ENCODE measurements at places on chromosomes 6 and 20.

- DNase-seq = no peak
Measured at GRCh38 chr6:153096792-153097191, 34.3 kb downstream of the RGS17 start.

GRCh38 chr6:10641528-10641927, 52.9 kb downstream of the C6orf52 start:
- no peak for DNase-seq

DNA sequence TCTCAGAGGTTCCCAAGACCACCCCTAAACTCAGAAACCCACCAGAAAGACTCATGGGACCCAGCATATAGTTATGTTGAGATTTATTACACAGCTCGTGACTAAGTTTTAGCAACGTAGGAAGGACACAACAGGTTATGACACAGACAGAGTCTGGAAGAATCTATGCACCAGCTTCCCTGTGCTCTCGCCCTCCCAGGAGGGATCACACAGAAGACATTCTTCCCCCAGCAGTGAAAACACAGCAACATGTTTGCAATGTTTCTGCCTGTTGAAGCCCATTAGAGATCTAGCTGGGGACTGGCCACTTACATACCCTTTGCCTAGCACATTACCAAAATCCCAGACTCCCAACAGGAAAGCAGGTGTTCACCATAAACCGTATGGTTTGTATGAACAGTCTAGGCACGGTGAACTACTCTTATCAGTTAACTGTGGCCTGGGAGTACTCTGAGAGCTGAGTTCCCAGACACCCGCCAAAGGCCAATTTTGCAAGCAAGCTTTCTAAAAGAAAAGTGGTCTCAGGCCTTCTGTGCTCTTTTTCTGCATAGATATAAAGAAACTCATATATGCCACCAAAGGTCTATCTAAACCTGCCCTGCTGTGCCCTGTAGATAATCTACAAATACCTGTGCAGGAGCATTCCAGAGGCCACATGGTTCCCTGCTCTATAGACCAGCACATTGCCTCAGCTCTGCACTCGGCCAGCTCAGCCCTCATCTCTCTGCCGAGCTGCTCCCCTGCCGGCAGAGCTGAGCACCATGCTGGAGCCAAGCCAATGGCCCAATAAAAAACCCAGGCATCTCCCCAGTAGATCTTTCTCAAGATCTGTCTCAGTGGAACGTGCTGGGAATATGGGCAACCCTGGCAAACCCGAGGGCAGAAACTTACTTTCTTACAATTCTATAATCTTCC, 69.6 kb upstream of the SMIM28 start:
- peak; percentile 53 for DNase-seq

DNA sequence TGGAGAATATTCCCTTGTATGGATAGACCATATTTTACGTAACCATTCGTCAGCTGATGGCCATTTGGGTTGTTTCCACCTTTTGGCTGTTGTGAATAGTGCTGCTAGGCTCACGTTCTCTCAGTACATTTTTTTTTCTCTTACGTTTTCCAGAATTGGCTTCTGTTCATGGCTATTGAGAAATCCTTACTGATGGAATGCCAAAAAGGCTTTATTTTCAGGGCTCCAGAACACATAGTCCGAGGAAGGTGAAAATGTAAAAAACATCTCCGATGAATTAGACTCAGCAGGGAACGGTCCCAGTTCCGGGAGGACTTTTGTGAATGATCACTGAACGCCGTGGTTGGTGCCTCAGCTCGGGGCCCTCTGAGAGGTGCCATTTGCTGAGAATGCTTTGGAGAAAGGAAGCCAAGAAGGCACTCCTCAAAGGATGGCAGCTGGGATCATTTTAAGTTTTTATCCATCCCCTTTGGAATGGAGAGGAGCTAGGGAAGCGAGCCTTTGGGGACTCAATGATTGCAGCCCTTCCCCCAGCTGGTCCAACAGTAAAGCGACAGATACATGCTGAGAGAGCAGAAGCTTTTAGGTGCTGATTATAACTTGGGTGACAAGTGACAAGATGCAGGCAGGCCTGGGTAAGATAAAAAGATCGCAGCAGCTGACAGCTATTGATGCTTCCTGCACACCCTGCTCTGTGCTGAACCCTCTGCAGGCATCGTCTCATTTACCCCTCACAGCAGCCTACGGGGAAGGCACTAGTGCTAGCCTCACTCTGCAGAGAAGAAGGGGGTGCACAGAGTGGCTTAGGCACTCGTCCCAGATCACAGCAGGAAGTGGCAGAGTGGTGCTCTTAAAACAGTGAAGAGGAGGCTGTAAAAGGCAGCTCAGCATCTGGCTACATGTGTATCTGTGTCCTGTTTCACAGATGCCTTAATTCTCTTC, 133.4 kb upstream of the KCNG1 start:
- DNase-seq = no peak

- DNase-seq = no peak
Measured at GRCh38 chr6:103983860-103984259, 875.9 kb downstream of the HACE1 start.

GRCh38 chr6:42564506-42564825, 637 bp downstream of the UBR2 start:
- DNase-seq = no peak

DNA sequence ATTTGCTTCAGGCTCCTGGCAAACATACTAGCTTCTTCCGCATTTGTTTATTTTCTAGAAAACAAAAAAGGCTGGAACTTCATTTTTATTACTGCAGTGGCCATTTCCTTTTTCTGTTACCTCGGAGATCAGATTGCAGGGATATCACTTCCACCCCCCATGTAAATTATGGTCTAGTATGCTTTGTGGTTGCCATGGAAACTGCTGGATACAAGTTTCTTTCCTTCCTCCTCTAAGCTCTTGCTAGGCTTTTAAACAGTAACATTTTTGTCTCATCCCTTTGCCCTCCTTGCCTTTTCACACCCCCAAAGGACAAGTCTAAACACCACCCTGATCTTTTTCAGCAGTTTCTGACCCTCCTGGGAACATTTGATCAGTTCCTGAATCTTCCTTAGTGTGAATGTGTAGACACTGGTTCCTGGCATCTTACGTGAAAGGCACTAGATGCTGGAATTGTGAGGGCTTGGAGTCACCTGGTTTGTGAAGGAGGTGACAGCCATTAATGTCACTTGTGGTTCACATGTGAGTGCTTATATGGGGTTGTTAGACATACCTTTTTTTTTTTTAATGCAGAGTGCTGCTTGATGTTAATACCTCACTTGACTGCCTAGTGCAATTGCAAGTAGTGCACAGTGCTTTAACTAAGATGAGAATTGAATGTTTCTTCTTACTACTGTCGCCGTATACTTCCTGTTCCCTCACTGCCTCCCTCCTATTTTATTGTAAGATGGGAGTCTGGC, 181.6 kb downstream of the JARID2 start:
- DNase-seq = no peak

GRCh38 chr6:148836751-148837150, 89.9 kb downstream of the UST start:
- DNase-seq = no peak

- peak; percentile 40 for DNase-seq
Measured at GRCh38 chr20:728256-728944, 39.9 kb downstream of the SLC52A3 start.

DNA sequence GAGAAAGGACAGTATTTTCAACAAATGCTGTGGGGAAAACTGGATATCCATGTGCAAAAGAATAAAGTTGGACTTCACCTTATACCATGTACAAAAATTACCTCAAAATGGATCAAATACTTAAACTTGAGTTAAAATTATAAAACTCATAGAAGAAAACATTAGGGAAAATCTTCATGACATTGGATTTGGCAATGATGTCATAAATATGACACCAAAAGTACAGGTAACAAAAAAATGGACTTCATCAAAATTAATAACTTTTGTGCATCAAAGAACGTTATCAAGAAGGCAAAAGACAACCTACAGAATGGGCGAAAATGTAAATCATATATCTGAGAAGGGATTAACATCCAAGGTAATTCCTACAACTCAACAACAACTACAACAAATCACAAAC, 355.3 kb upstream of the SOX4 start:
- DNase-seq = no peak

GRCh38 chr6:35310265-35310831, 12.7 kb downstream of the DEF6 start:
- DNase-seq = no peak

GRCh38 chr6:150620763-150621162, 21.1 kb downstream of the PLEKHG1 start:
- no peak for DNase-seq

GRCh38 chr6:129432738-129433137, 277.2 kb downstream of the ARHGAP18 start:
- DNase-seq = peak; percentile 33

DNA sequence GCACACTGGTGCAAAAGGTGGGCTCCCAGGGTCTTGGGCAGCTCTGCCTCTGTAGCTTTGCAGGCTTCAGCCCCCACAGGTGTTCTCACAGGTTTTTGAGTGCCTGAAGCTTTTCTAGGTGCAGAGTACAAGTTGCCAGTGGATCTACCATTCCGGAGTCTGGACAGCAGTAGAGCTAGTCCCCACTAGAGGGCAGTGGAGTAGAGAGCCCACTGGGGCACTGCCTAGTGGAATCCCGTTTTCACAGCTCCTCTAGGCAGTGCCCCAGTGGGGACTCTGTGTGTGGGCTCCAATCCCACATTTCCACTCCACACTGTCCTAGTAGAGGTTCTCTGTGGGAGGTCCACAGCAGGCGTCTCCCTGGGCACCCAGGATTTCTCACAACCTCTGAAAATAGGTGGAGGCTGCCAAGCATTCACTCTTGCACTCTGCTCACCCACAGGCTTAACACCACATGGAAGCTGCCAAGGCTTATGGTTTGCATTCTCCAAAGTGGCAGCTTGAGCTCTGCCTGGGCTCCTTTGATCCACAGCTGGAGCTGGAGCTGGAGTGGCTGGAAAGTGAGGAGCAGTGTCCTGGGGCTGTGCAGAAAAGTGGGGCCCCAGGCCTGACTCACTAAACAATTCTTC, 86.3 kb upstream of the PROKR2 start:
- DNase-seq = peak; percentile 15

DNA sequence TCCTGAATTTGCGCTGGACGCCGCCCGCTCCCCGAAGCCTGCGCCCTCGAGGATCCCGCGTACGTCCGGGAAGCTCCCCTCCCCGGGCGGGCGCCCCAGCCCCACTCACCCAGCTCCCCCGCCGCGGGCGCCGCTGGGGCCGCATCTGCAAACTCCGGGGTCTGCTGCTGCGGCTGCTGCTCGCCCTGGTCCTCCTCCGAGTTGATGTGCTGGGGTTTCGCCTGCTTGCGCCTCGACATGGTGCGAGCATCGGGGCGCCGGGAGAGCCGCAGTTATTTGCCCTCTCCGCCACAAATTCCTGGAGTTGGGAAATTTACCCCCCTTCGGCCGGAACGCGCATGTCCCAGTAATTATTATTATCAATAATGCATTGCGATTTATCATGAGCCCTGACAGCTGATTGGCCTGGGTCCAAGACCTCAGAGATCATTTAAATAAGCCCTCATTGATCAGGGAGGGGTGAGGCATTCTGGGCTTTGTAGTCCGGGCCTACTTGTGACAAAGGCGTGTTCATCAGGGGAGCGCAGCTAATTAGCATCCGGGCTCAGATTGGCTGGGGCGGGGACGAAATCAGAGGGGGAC, at the start of gene SALL4:
TSS of gene SALL4 (minus strand) at position 352 of the 582 bp plus-strand sequence. CDS start at position 239, 113 bp downstream.
- no peak for DNase-seq
